DMS 273 treated with DMSO at 0.1 percent for 48 hours (cell line): ENCODE measurements at places on chromosomes 6 and 20.
A peak's percentile ranks its signal among the peaks of the same experiment; 100 is the strongest.

- no peak for DNase-seq
Measured at GRCh38 chr6:11755725-11756124, 22.9 kb downstream of the ADTRP start.

- DNase-seq = no peak
Measured at GRCh38 chr20:19802099-19802491, 44.0 kb downstream of the RIN2 start.

- no peak for DNase-seq
Measured at GRCh38 chr6:30345852-30346251, 896 bp downstream of the RPP21 start.

DNA sequence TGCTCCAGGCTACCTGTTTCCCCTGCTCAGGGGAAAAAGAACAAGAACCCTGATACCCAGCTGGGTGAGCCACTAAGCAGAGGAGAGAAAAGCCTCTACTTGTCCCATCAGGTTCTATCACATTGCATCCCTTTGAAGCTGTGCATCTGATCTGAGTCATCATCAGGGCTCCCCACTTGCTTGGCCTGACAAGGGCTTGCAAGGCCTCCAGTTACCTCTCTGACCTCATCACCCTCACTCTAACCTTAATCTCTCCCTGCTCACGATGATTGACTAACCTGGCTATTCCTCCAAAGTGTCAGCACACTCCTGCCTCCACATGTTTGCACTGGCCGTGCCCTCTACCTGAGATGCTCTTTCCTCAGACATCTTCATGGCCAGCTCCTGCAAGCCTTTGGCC is 309.5 kb upstream of the CHD6 start:
- no peak for DNase-seq

GRCh38 chr6:84967965-84968364 is 203.6 kb upstream of the TBX18 start:
- no peak for DNase-seq

GRCh38 chr6:24257282-24257681 is 100.6 kb downstream of the DCDC2 start:
- no peak for DNase-seq

GRCh38 chr6:110053395-110054240 is 75.5 kb downstream of the GPR6 start:
- peak; percentile 25 for DNase-seq

- no peak for DNase-seq
Measured at GRCh38 chr6:120620900-120621299, 713.4 kb downstream of the TBC1D32 start.

DNA sequence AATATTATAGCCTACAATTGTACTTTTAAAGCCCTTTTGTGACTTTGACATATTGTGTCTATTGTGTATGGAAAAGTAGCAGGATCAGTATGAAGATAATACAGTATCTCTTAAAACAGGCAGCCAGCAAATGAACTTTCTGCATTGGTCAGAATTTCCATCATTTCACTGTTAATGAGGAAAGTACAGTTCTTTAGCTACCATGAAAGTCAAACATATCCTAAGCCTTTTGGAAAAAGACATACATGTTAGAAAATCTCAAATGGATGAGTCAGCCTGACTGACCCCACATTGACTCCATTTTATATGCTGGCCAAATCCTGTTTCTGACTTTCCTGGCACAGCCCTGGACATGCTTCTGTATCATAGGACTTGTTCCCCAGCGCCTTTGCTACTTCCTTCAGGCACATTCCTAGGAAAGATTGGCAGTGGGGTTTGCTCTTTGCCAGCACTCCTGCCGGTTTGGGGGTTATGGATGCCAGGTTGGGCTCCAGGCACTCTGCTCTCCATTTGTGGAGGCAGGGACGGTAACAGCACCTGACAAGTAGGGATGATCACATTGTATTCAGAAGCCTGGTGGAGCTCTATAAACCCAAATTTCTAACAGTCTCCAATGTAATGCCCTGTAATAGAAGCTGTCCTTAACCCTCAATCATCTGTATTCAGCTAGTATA is 43.7 kb downstream of the TOP1 start:
- no peak for DNase-seq

DNA sequence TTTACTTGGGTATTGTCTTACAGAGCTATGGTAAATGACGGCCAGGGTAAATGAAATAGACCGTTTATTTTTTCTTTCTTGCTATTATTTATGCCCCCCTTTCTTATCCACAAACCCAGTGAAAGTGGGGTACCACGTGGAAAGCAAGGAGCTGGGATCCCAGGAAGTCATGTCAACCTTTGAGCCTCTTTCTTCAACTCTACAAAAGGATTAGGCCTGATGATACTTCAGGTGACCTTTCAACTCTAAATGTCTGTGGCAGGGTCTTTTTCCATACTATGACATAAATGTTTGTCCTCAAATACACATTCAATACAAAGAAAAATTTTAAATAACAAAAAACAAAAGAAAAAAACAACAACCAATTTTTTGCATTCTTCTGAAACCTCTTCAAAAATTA is 291.4 kb downstream of the ADGB start:
- DNase-seq = no peak

DNA sequence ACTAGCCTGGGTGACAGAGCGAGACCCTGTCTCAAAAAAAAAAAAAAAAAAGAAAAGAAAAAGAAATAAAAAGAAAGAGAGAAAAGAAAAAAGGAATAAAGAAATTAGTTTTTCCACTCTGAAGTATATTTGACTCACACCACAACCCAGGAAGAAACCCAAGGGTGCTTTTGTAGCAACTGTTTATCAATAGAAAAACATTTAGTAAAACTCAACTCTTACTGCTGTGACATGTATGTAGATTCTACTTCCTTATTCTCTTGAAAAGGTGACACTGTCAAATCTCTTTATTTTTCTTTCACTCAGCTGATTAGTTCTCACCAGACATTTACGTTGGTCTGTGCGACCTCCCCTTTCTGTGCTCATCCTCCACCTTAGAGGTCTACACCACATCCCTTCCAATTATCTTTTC is 99.9 kb upstream of the SHLD1 start:
- DNase-seq = no peak

DNA sequence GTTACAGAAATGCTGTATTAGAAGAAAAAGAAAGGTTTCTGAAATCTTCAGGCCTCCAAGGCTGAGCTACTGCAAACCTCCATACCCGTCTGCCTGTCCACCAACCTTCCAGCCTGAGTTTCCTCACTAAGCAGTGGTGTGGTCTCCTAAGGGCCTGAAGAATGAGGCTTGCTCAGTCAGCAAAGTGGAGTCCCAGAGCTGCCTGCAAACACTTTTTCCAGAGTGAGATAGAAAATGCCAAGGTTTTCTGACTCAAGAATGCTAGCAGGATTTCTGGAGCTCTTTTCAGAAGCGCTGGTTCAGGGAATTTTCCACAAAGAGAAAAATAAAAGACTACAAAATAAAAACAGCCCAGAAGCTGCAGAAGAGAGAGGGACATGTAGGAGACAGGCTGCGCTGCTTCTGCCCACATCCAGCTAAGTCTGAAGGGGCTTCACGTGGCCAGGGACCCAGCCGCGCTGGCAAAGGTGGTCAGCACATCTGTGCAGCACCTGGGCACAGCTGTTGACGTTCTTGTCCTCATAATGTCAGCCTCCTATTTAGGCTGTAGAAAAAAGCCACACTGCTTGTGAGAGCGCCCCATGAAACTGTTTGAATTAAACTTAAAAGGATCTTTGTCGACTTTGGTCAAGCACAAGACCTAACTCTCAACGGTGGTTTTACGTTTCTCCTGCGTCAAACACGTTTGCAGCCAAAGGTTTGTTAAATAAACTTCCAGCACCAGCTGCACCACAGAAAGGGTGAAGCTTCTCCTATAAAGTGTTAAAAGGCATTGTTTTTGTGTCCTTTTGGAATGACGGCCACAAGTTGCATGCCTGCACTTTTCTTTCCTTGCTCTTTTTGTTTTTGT is 209.0 kb downstream of the THBS2 start:
- DNase-seq = no peak
